ENCODE measurements at places on chromosomes 4 and X.
A peak's percentile ranks its signal among the peaks of the same experiment; 100 is the strongest.

DNA sequence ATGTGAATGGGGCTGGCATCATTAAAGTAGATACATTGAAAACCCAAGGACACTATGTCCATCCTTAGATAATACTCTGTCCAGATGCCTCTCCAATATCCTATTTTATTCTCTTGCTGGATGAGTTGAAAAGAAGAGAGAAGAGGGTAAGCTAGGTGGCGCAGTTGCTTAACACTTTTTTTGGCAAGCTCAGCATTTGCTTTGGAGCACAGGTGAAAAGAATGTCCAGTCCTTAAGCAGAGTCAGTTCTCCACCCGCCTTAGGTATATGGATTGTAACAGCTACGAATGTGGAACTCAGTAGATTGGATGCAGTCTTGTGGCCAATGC lies 208.4 kb downstream of the NWD2 start:
- peak; percentile 58 for DNase-seq

DNA sequence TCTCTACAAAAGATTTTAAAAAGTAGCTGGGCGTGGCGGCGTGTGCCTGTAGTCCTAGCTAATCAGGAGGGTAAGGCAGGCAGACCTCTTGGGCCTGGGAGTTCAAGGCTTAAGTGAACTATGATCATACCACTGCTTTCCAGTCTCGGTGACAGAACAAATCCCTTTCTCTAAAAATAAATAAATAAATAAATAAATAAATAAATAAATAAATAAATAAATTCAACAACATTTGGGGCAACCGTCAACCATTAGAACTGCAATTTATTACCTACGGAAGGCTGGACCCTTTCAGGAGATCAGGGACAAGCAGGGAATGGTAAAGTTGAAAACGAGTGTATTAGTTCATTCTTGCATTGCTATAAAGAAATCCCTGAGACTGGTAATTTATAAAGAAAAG lies 136.2 kb upstream of the USP9X start:
- DNase-seq, result no peak

DNA sequence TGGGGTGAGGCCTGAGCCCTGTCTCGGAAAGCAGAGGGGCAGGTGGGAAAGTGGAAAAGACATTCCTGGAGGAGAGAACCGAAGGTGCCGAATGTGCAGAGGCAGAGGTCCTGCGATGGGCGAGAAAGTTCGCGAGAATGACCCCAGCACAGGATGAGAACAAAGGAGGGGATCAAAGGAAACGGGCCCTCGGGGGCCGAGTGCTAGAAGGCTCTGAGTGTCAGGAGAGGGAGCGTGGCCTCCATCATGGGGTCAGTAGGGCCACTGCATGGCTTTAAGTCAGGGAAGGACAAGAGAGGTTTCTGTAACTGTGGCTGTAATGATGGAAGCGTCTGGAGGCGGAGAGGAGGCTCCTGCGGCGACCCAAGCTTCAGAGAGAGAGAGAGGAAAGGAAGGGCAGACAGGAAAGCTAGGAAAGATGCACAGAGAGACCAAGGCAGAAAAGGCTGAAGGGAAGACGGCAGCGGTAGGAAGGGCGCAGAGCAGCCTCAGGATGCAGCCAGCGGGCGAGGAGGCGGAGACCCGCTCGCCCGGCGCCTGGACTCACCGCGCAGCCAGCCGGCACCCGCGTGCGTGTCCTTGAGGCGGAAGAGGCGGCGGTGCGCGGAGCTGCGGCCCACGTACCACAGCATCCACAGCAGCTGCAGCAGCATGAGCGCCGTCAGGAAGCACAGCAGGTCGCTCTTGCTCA lies 669 bp downstream of the OTOP1 start:
- no peak for DNase-seq

- DNase-seq, result no peak
These were observed 95.0 kb upstream of the GABRA2 start for GRCh38 chr4:46484881-46485280.

DNA sequence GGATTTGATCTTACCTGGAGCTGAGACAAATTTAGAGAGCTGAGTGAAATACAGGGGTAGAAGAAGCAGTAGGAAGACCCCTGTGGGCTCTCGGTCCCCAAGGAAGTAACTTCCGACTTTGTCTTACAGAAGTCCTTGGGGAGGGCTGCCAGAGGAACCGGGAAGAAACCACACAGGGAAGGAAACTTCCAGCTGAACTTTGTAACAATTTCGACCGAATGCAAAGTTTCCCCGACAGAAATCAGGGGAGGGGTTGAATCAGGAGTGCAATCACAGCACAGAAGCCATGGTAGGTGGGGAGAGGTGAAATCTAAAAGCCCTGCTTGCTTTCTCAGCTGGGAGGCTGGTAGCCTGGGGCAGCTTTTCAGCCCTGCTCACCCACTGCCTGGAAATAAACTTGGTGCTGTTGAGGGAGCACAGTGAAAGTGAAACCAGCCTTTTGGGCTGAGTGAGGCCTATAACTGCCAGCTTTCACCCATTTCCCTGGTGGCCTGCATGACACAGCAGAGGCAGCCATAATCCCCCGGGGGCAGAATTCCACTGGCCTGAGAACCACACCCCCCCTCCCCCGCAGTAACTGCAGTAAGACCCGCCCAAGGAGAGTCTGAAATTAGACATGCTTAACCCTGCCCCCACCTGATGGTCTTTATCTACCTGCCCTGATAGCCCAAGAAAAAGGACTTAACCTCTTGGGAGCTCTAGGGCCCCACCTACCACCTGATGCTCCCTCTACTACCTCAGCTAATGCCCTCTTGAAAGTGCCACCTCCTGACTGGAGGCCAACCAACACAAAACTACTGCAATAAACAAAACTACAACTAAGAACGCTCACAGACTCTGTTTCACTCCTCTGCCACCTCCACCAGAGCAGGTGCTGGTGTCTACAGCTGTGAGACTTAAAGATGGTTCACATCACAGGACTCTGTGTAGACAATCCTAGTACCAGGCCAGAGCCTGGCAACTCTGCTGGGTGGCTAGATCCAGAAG lies 248.2 kb downstream of the PARM1 start:
- DNase-seq, result no peak

DNA sequence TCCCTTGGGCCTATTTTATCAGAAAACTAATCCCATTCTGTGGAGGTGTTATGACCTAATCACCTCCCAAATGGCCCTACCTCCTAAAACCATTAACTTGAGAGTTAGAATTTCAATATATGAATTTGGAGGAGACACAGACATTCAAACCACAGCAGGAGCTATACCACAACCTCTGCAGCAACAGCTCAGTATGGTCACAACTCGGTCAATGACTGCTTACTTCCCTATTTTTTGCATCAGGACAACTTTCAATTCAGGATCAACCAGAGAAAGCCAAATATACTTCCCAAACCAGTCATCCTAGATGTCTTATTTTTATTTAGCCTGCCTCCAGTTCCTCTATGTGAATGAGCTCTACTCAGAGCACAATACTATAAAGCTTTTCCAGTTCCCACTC lies 11.3 kb upstream of the SMARCA5 start:
- no peak for DNase-seq

GRCh38 chrX:141945426-141945825 lies 41.7 kb downstream of the MAGEC1 start:
- DNase-seq, result no peak

GRCh38 chr4:184812651-184813181 lies 13.1 kb downstream of the ACSL1 start:
- no peak for DNase-seq

- DNase-seq, result no peak
These were observed 1392.8 kb upstream of the TENM3 start for GRCh38 chr4:180850318-180850940.

DNA sequence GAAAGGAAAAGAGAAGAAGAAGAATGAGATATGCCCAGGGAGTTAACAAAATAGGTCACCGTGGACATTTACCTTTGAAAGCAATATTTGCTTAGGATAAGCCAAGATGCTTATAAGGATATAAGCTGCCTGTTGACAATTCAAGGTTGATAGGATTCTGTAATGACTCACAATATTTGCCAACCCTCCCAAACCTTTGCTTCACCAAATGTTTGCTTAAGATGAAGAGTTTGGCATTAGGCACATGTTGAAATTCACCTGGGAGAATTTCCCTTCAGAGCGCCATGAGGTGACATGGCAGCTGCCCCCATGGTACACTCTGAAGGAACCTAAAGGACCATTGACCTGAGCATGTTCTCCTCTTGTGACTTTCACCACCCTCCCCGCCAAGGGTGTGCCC lies 4.6 kb downstream of the PALLD start:
- no peak for DNase-seq

- no peak for DNase-seq
These were observed 12.4 kb downstream of the ZFP92 start for GRCh38 chrX:153423652-153424051.

- DNase-seq, result no peak
These were observed 448.3 kb upstream of the ZFP42 start for GRCh38 chr4:187547316-187547715.

- no peak for DNase-seq
These were observed 129.8 kb downstream of the SLC7A11 start for GRCh38 chr4:138112389-138112788.

DNA sequence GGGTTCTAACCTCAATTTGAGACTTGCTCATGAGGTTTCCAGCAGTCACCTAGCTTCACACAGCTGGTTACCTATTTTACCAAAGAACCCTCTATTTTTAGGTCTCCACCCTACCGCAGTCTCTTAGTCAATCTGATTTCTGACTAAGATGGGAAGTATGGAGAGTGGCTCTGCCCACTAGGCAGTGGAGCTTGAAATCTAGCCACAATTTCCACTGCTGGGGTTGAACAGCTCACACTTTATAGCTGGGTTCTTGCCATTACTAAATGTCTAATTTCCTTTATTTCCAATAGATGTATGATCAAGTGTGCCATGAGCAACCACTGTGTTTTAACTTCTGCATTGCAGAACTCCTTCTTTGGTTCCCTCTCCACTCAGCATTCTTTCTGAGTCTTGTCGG lies 43.1 kb downstream of the GASK1B start:
- no peak for DNase-seq

DNA sequence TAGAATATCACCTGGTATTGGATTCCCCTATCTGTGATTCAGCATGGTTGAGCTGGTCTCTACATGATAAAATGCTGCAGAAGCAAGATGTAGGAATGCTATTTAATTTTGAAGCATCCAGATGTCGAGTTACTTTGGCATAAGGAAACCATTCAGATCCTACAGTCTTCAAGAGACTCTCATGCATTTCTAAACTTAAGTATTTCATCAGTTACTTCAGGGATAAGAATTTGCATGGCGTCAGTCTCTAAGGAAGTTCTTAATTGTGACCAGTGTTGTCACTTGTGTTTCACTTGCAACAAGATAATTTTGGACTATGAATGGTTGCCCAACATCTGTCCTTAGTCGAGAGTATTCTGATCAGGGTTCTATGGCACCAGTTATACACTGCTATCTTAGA lies 192.4 kb downstream of the CCNG2 start:
- no peak for DNase-seq

DNA sequence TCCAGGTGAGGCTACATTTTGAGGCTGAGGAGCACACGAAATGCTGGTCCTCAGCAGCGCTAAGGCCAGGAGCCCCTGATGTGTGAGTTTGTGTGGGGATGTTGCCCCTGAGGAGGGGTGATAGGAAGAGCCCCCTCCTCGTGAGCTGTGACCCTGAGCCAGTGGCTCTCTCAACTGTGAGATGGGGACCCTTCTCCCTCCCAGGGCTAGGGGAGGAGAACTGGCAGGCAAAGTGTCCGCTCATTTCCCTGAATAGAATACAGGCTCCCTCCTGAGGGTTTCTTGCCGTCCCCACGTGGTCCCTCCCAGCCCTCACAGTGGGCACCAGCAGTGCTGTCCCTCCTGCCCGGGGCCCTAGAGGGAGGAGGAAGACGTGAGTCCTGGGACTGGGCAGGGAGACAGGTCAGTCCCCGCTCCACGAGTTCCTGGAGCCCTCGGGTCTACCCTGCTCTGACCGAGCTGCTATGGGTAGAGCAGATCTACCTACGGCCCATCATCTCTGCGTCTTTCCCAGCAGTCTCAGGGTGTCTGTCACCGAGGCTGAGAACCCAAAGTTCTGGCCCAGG lies 21.0 kb upstream of the TBC1D14 start:
- no peak for DNase-seq

DNA sequence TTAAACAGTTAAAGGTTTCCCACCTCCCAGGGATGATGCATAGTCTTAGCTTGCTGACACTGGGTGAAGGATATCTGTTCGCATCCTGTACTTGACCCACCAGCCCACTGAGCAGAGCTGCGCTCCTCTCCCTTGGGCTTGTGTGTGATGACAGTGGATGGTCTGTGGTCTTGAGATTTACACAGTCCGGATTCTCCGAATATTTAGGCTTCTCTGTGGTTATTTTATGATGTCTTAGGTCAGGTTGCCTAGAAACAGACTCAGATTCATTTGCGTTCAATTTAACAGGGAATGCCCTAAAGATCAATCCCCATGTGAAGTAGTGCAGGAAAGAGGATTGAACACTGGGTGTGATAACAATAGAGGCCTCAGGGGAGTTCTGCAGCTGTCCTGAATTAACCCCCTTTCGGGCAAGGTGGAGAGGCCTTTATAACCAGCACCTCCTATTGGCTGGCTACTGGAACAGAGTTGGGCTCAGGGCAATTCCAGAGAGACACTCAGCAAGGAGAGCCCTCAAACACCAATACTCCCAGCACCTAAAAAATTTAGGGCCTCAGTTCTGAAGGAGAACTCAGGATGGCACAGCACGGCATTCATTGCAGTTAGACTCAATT lies 653.2 kb upstream of the GALNT7 start:
- DNase-seq, result no peak

DNA sequence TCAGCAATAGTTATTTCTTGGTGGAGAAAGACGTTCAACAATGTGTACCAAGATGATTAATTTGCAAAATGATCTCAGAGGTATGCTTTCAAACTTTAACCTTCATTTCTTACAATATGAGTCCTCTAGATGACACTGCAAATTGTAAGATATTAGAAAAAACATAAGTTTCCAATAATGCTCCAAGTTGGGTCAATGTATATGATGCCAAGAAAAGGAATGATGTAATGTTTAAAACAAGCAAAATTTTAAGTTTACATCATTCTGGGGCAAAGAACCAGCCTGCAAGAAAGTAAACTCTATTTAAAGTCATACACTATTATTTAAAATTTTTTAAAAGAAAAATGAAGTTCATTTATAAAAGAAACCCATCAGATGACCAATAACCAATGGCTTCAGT lies 56.1 kb downstream of the PRSS12 start:
- no peak for DNase-seq

DNA sequence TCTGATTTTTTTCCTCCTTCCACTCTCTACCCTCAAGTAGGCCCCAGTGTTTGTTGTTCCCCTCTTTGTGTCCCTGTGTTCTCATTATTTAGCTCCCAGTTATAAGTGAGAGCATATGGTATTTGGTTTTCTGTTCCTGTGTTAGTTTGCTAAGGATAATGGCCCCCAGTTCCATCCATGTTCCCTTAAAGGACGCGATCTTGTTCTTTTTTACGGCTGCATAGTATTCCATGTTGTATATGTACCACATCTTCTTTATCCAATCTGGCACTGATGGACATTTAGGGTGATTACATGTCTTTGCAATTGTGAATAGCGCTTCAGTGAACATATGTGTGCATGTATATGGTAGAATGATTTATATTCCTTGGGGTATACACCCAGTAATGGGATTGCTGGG lies 54.5 kb upstream of the BTC start:
- no peak for DNase-seq

All from HuH-7.5 (cell line).